CD4-positive, alpha-beta T cell (primary cell): ENCODE measurements at places on chromosomes 2 and 18. TPM values are rescaled to one million over a fixed set of nuclear protein-coding genes. Genes with fewer than 3 reads are reported as not detected.

GRCh38 chr2:43129676-43130547, 96.5 kb downstream of the ZFP36L2 start:
- DNase-seq, result no peak

DNA sequence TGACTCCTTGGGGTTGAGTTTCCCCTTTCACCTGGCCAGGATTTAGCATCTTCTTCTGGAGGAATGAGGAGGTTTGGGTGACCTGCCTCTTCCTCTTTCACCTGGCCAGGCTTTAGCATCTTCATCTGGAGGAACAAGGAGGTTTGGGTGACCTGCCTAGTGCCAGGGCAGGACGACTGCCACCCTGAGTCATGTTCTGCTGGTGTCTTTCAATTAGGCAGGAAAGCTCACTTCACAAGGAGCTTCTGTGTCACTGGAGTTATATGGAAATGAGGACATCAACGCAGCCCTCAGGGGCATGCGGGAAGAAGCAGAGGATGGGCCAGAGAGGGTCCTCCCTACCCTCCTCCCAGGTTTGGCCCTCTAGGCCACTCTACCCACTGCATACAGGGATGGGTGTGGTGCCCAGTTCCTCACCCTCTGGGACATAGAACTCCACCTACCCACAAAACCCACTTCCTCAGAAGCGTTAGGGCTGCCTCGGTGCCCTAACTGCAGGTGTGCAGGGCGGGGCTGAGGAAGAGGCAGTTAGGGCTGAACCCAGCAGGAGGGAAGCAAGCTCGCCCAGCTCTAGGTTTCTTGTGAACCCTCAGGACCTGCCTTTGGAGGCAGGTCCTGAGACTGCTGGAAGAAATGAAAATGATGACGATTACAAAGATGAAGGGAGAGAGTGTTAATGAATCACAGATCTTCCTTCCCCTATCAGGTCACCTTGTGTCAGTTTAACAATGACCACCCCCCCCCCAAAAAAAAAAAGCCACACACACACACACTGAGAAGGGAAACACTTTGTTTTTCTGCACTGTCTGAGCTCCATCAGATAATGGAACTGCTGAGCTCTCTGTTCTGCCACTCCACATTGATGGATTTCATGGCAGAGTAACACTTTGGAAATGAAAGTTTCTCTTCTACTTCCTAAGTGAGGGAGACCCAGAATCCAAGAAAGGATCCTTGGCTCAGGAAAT, 71.0 kb downstream of the ARL4C start:
- peak; percentile 91 for DNase-seq

Gene DSG1
- not detected for total RNA-seq

DNA sequence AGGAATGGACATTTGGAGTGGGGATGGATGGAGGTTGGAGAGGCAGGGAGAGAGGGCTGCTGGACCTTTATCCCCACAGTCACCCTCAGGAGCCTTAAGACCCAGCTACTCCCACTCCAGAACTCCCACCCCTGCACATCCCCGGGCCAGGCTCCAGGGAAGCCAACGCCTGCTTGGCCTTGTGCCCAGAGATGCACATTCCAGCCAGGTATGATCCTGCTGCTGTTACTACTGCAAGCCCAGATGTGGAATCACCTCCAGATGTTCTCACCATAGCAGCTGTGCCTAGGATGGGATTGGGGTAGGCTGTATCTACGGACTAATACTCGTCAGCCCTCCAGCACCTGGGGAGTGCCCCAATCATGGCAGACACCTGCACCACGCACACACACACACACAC, 71.7 kb downstream of the ZFP36L2 start:
- DNase-seq, result no peak

Gene SUMO1
- 72.9 TPM for total RNA-seq
